Glomerular endothelial cell (primary cell): ENCODE measurements at places on chromosomes 3 and 15.

DNA sequence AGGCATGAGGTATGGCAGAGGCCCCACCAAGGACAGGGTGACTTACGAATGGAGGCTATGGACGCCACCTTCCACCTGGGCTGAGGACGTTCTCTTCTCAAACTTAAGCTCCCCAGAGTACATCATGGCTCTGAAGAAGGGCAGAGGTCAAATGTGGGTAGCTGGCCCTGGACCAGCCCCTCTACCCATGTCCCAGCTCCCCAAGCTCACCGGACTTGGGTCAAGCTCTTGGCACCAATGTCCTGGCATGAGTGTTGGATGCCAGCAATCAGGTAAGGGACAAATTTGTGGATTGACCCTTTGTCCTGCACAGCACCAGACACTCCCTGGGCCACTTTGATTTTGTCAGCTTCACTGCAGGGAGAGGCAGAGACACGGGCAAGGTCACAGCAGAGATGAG, 2.5 kb downstream of the NDUFAF3 start:
- DNase-seq, result no peak

- DNase-seq, result no peak
Measured at GRCh38 chr15:29570948-29571791, 251.1 kb downstream of the TJP1 start.

GRCh38 chr3:14701676-14702075, 26.7 kb downstream of the C3orf20 start:
- no peak for DNase-seq

- no peak for DNase-seq
Measured at GRCh38 chr3:49844464-49845183, 11.7 kb downstream of the TRAIP start.

- DNase-seq, result no peak
Measured at GRCh38 chr3:177554895-177555759, 357.8 kb upstream of the TBL1XR1 start.

- no peak for DNase-seq
Measured at GRCh38 chr3:51671734-51672475, 853 bp downstream of the TEX264 start.

- DNase-seq, result no peak
Measured at GRCh38 chr3:43028001-43028400, 48.9 kb downstream of the GASK1A start.

DNA sequence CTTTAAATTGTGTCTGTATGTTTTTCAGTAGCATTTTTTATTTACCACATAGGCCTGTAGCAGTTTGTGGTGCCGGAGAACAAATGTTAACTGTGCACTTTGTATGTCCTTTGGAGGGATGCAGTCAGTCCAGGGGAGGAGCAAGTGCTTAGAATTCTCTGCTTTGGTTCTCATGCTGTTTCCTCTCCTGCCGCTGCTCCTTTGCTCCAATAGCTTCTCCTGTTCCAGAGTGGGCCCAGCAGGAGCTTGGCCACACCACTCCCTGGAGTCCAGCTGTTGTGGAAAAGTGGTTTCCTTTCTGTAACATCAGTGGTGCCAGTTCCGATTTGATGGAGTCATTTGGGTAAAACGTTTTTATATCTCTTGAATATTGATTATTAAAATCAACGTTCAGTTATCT, 16.6 kb downstream of the TICRR start:
- DNase-seq, result no peak

DNA sequence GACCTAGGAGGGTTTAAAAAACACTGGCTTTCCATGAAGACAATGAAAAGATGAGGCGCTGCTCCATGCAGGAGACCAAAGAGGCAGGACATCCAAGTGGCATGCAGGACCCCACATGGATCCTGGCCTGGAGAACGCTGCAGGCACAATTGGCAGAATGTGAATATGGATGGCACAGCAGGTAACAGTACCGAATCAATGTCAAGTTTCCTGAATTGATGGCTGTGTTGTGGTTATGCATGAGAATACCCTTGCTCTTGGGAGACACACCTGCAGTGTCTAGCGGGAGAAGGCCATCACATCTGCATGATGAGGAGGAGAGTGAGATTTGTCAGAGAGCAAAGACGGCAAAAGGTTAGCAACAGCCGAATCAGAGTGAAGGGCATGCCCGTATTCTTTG, 74.3 kb upstream of the SEC13 start:
- DNase-seq, result no peak

GRCh38 chr15:65634356-65634755, 12.6 kb downstream of the SLC24A1 start:
- no peak for DNase-seq

DNA sequence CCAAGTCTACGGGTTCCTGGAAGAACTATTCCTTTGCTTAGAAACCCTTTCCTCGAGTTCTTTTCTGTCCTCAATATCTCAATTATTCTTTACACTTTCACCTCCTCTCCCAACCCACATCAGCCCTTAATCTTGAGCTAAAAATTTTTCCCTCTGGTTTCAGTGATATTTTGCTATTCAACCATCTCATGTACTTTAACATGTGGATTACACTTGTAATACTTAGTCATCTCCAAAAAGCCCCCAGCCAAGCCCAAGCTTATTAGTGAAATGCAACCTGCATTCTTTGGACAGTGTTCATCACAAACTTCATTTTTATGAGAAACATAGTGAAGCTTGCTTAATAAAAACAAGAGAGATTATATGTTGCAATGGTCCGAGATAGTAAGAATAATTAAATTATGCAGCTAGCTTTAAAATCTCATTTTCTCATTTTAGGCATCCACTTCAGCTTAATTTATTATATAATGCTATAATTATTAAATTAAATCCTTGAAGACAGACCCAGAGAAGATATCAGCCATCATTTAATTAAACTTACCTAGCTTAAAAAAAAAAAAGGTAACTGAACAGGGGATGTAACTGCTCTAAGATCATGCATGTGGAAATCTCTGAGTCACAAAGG, 534.5 kb upstream of the TBL1XR1 start:
- DNase-seq, result no peak

GRCh38 chr3:4406746-4407568, 60.1 kb downstream of the SUMF1 start:
- DNase-seq, result no peak

DNA sequence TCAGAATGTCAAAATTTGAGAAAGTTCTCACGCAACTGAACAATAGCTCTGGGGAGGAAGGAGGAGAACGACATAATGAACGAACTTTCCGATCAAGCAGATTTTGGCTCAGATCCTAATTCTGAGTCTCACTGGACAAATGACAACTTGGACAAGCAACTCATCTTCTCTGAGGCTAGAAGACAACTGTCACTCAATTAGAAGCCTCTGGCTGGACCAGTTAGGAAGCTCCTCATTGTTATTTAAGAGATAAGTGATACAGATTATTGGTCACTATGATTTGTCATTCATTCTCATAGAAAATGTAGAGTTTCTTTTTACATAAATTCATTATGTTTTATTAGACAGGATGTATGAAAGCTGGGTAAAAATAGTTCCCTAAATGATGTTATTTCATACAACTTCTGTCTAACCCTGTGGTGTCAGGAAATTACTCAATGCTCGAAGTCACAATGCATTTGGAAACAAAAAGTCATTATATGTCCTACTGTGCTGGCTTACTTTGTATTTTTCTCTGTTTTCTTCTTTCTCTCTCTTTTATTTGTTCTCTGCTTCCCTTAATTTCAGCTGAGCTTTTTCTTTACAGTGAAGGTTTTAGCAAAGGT, 11.0 kb upstream of the C3orf49 start:
- no peak for DNase-seq

GRCh38 chr15:34732430-34732829, 22.4 kb downstream of the GJD2 start:
- no peak for DNase-seq

DNA sequence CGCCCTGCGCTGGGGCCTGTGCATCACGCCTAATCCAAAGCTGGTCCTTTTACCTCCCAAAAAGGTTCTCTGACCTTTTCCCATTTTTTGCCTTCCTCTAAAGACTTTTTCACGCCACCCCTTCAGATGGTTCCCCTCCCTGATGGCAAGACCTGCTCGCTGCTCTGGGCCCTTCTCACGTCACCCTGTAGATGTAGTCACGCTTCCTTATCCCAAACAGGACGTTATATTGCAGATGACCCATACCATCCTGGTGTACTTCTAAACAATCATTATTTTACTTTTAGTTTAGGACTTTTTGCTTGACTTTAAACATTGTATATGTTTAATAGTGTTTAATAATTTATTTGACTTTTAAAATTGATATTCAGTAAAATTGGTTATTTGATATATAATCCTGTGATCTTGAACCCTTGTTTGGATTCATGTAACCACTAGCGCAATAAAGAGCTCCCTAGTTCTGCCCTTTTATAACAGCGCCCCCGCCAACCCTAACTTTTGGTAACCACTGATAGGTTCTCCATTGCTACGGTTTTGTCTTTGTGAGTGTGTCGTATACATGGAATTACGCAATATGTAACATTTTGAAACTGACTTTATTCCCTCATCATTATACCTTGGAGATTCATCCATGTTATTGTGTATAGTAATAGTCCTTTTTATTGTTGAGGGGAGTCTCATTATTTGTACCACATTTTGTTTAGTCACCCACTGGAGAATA, 159.0 kb upstream of the CHRNA7 start:
- DNase-seq, result no peak

DNA sequence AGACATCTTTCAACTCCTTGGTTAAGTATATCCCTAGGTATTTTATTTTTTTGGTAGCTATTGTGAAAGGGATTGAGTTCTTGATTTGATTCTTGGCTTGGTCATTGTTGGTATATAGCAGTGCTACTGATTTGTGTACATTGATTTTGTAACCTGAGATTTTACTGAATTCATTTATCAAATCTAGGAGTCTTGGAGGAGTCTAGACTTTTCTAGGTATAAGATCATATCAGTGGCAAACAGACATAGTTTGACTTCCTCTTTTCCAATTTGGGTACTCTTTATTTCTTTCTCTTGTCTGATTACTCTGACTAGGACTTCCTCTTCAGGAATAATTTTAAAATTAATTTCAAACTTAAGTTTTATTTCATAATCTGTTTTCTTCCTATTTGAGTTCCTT, 125.2 kb downstream of the OCA2 start:
- no peak for DNase-seq

DNA sequence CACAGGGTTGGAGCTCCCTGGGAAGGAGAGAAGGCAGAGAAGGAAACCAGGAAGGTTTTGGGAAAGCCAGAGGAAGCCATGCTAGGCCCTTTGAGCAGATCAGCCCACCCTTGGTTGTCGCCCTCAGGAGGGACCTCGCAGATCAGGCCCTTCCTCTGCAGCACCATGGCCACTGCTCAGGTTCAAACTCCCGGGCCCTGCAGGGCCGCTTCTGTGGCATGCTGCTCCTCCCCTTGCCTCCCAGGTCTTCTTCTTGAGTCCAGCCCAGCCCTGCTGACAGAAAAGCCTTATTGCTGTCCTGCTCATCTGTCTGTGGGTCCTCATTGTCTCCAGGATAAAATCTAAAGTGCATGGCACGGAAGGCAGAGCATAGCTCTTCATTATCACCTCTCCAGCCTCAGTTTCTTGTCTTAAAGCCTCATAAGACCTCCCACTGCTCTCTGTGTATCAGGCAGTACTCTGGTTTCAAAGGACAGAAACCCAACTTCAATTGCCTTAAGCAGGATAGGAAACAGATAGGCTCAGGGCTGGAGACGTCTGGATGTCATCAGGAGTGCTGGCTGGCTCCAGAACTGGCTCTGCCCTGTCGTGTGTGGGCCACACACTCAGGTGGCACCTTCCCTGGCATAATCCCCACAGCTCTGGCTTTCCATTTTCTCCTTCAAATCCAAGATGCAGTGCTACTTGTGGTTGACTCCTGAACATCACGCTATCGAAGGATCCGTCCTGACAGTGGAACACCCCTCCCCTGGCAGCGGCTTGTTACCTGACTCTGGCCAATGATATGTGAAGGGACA, 118.5 kb downstream of the EEFSEC start:
- no peak for DNase-seq
